ENCODE measurements at places on chromosomes 16 and 17.

DNA sequence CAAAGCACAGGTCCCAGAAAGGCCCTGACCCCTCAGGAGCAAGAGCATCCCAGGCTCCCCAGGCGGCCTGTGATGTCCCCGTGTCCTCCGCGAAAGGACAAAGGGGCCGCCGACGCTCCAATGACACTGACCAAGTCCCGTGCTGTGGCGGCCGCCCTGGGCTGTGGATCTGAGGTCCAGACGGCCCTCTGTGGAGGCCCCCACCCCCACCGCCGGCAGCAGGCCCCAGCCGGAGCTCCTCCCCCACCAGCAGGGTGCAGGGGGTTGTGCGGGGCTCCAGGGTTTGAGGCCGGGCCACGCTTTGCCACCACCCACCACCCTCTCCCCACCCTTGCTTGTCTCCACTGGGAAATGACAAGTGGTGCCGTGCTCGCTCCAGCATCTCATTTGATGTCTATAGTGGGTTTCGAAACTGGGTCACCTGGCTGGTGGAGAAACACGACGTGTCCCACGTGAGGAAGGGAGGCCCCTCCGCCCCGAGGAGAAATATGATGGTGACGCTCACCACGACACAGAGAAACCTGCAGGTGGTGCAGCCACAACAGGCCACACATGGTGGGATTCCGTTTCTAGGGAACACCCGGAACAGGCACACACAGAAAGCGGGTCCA lies 31.2 kb upstream of the ZNF469 start:
- no peak for DNase-seq
- no peaks in the 10 kb centered on the region for H3K27me3 ChIP-seq
- no peaks in the 10 kb centered on the region for H3K4me1 ChIP-seq
- no peaks in the 10 kb centered on the region for H3K36me3 ChIP-seq

- DNase-seq = no peak
- no peak overlapping the region for H3K27ac ChIP-seq
- H3K27me3 ChIP-seq = no peaks in the 10 kb centered on the region
- H3K36me3 ChIP-seq = no peaks in the 10 kb centered on the region
- no peak overlapping the region for H3K4me3 ChIP-seq
Measured at GRCh38 chr16:63129411-63130125, 1093.3 kb upstream of the CDH8 start.

- no peaks in the 10 kb centered on the region for H3K4me1 ChIP-seq
- no peak for DNase-seq
- no peak overlapping the region for H3K27ac ChIP-seq
- no peak overlapping the region for H3K4me3 ChIP-seq
Measured at GRCh38 chr17:68863091-68863652, 92.0 kb downstream of the ABCA8 start.

GRCh38 chr16:35744726-35745125 lies 2285.3 kb downstream of the TP53TG3F start:
- H3K4me1 ChIP-seq = no peaks in the 10 kb centered on the region
- no peak overlapping the region for H3K4me3 ChIP-seq
- no peak overlapping the region for H3K27ac ChIP-seq
- no peak for DNase-seq
- H3K27me3 ChIP-seq = no peaks in the 10 kb centered on the region

DNA sequence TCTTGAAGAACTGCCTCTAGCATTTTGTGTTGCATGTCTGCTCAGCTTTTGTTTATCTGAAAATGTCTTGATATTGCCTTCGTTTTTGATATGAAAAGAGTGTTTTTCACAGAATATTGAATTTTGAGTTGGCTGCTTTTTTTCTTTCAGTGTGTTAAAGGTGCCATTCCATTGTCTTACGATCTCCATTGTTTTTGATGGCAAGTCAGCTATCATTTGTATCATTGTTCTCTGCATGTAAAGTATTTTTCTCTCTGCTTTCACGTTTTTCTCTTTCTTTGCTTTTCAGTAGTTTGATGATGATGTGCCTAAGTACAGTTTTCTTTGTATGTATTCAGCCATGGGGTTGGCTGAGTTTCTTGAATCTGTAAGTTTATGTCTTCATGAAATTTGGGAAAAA lies 57.0 kb downstream of the AIPL1 start:
- no peaks in the 10 kb centered on the region for H3K27me3 ChIP-seq
- H3K4me1 ChIP-seq = no peaks in the 10 kb centered on the region
- H3K4me3 ChIP-seq = no peak overlapping the region
